ENCODE measurements at places on chromosomes 6 and 20. TPM values are rescaled to one million over a fixed set of nuclear protein-coding genes. Genes with fewer than 3 reads are reported as not detected.

The RNF144B gene
- 7.7 TPM for total RNA-seq

The PSMB8 gene
- total RNA-seq: 66.2 TPM

The HLA-DQB1 gene
- total RNA-seq: not detected

The IL20RA gene
- 0.26 TPM for total RNA-seq

The SNAP25 gene
- not detected for total RNA-seq

The FOXA2 gene
- total RNA-seq: not detected

The EBF4 gene
- total RNA-seq: 1.2 TPM

The GFOD1 gene
- total RNA-seq: 10.0 TPM

The GHRH gene
- total RNA-seq: not detected

The SLC17A3 gene
- not detected for total RNA-seq

The GJA1 gene
- 1,689 TPM for total RNA-seq

The FRMD1 gene
- total RNA-seq: not detected

The ANGPT4 gene
- total RNA-seq: not detected

The TDP2 gene
- 17.3 TPM for total RNA-seq

The BPIFB2 gene
- total RNA-seq: not detected

The TFAP2A gene
- total RNA-seq: 0.11 TPM

The BCAS1 gene
- not detected for total RNA-seq

The MLN gene
- not detected for total RNA-seq

The PSMB9 gene
- total RNA-seq: 27.8 TPM

The PEX7 gene
- 5.6 TPM for total RNA-seq

The RRBP1 gene
- 71.0 TPM for total RNA-seq

The SLC35F1 gene
- under 0.01 TPM for total RNA-seq

The CDH26 gene
- 0.87 TPM for total RNA-seq

The C20orf202 gene
- 0.17 TPM for total RNA-seq

The COL20A1 gene
- not detected for total RNA-seq

The SLC22A3 gene
- not detected for total RNA-seq

The RSPO3 gene
- total RNA-seq: not detected

The MCCD1 gene
- not detected for total RNA-seq

The HLA-DQA2 gene
- not detected for total RNA-seq

The RAB44 gene
- not detected for total RNA-seq

The BANF2 gene
- not detected for total RNA-seq

The RHAG gene
- total RNA-seq: 0.11 TPM

The PRSS16 gene
- 0.09 TPM for total RNA-seq

The BMP5 gene
- not detected for total RNA-seq

The SLC22A16 gene
- total RNA-seq: under 0.01 TPM

The LPIN3 gene
- total RNA-seq: 1.1 TPM

The LAMP5 gene
- total RNA-seq: 7.8 TPM

The TRAPPC3L gene
- total RNA-seq: 0.11 TPM

The PNISR gene
- total RNA-seq: 57.2 TPM

The ULBP1 gene
- total RNA-seq: under 0.01 TPM

The ZNF165 gene
- total RNA-seq: 0.26 TPM

The CTAGE9 gene
- not detected for total RNA-seq

The KCNQ2 gene
- total RNA-seq: not detected

The CFB gene
- total RNA-seq: 0.22 TPM

All from dermis lymphatic vessel endothelial cell (primary cell).